Lower lobe of right lung (tissue), 2 donors: ENCODE measurements at places on chromosomes 7 and 10. TPM values are rescaled to one million over a fixed set of nuclear protein-coding genes. Genes with fewer than 3 reads are reported as not detected.

NXPH1 gene
- total RNA-seq = not detected

GRCh38 chr10:122445904-122446303, 8.5 kb upstream of the ARMS2 start:
- no peaks in the 10 kb centered on the region for H3K27me3 ChIP-seq
- H3K27ac ChIP-seq = no peak overlapping the region
- H3K4me1 ChIP-seq = peaks cover 6% of the 10 kb centered on the region

DNA sequence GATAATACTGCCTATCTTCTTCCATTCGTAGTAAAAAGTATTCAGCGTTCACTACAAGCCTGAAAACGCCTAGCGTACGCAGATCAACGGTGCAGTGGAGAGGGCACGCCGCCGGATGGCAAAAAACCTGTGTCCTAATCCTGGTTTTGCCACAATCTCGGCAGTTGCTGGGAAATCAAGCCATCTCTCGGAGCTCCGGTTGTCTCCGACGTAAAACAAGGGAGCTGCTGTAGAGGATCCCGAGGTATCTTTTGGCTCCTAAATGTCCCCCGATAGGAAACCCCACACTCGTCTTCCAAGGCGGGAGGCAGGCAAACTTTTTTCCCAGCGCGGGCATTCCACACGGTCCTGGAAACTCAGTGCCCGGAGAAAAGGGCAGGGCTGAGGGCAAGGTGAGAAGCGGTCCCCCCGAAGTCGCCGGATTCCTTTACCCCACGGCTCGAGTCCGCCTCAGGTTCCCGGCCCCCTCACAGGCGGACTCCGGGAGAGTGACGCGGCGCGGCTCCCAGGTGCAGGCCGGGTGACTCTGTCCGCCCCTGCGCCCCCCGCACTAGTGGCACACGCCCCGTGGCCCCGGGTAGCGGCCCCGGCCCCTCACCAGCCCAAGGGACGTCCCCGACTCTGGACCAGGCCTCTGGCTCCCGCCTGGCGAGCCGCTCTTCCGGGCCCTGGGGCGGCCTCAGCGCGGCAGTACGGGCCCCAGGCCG, 649 bp downstream of the IDE start:
- H3K27me3 ChIP-seq = no peaks in the 10 kb centered on the region
- DNase-seq = no peak

SPDYE6 gene
- not detected for total RNA-seq

DNA sequence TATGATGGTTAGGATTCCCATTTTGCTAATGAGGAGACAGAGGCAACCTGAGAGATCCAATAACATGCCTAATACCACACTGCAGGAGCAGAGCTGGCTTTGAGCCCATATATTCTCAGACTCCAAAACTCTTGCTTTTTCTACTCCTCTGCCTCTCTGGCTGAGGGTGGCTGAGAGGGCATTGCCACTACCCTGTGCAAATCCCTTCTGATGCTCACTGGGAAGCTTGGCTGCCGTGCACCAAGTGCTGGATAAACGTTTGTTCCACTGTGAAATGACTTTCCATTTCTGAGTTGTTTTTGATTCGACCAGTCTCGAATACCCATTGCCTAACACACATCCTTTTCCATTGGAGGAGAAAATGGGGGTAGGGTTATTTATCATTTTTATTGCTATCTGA, 123.1 kb upstream of the SORCS3 start:
- no peak for DNase-seq
- no peak overlapping the region for H3K4me3 ChIP-seq
- no peaks in the 10 kb centered on the region for H3K4me1 ChIP-seq
- no peak overlapping the region for H3K27ac ChIP-seq

- no peaks in the 10 kb centered on the region for H3K4me1 ChIP-seq
- H3K4me3 ChIP-seq = no peak overlapping the region
- no peak overlapping the region for H3K27ac ChIP-seq
- peak; percentile 27 for DNase-seq
- no peaks in the 10 kb centered on the region for H3K36me3 ChIP-seq
- no peaks in the 10 kb centered on the region for H3K27me3 ChIP-seq
Observed at GRCh38 chr7:157444011-157444842, 107.4 kb downstream of the DNAJB6 start.

GRCh38 chr7:84729284-84729683, 457.6 kb downstream of the SEMA3D start:
- H3K4me1 ChIP-seq = no peaks in the 10 kb centered on the region
- no peak overlapping the region for H3K27ac ChIP-seq
- no peak for DNase-seq
- no peaks in the 10 kb centered on the region for H3K36me3 ChIP-seq

TCAF2 gene
- total RNA-seq = 6.2 TPM

DNA sequence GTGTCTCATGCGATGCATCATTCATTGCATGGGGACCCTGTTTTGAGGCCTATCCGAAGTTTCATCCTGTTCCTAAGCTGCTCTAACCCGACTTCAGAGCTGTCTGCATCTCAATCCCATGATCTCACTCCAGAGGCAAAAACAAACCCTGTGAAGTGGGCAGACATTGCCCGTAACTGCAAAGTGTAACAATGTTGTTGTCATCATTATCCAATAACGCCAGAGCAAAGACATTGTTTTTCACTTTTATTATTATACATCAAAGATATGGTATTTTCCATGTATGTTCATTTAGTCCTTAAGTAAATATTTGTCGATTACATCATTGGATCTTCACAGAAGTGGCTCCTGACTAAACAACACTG, 246.7 kb downstream of the KLF6 start:
- peaks cover 8% of the 10 kb centered on the region for H3K4me1 ChIP-seq
- H3K27me3 ChIP-seq = no peaks in the 10 kb centered on the region
- no peak for DNase-seq

- DNase-seq = no peak
- H3K4me3 ChIP-seq = no peak overlapping the region
- no peaks in the 10 kb centered on the region for H3K27me3 ChIP-seq
- H3K36me3 ChIP-seq = no peaks in the 10 kb centered on the region
- no peak overlapping the region for H3K27ac ChIP-seq
Observed at GRCh38 chr10:85624511-85624910, 742.1 kb downstream of the GRID1 start.

GRCh38 chr10:51257511-51258248, 183.4 kb downstream of the PRKG1 start:
- H3K36me3 ChIP-seq = no peaks in the 10 kb centered on the region
- no peak overlapping the region for H3K27ac ChIP-seq
- H3K4me3 ChIP-seq = no peak overlapping the region
- H3K4me1 ChIP-seq = no peaks in the 10 kb centered on the region
- no peaks in the 10 kb centered on the region for H3K27me3 ChIP-seq
- no peak for DNase-seq

TFR2 gene
- 0.35 TPM for total RNA-seq

CYP3A7 gene
- 0.21 TPM for total RNA-seq

- H3K27ac ChIP-seq = peak overlapping the region; percentile 97
- no peaks in the 10 kb centered on the region for H3K36me3 ChIP-seq
- peak overlapping the region; percentile 93 for H3K4me3 ChIP-seq
- peaks cover 16% of the 10 kb centered on the region for H3K4me1 ChIP-seq
- peaks cover 10% of the 10 kb centered on the region for H3K27me3 ChIP-seq
Observed at GRCh38 chr10:75407713-75408508, 6.3 kb upstream of the ZNF503 start.

DNA sequence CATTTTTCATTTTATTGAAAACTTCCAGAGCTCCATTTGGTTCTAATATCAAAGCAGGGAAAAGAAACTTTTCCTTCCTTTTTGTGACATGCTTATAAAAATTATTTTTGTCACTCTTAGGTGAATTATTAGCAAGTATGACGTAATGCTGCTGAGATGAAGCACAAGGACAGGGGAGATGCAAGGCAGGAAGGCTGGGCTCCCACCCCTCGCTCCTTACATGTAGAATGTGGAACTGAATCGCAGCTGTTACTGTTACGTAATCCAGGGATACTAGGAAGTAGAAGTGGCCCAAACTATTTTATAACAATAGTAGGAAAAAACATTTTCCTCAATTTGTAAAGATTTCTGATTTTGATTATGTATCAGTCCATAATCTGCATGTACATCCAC, 17.1 kb upstream of the GTPBP4 start:
- H3K27me3 ChIP-seq = no peaks in the 10 kb centered on the region
- H3K4me1 ChIP-seq = peaks cover 42% of the 10 kb centered on the region
- DNase-seq = peak; percentile 69
- peak overlapping the region; percentile 7 for H3K4me3 ChIP-seq
- H3K27ac ChIP-seq = peak overlapping the region; percentile 74

DNA sequence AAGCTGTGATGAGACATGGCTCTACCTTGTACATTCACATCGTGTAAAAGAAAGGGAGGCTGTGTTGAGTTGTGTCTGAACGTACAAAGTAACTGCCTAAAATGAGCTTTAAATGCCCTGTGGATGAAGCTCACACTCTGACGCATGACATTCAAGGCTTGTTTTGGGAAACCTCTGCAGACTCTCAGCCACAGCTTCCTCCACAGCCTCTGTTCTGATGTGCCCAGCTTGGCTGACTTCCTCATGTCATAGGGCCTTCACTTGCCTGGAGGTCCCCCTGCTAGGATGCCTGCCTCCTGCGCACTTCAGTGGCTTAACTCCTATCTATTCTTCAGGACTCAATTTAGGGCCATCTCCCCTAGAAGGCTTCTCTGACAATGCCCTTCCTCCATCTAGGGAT, 230.0 kb upstream of the HABP2 start:
- no peaks in the 10 kb centered on the region for H3K36me3 ChIP-seq
- H3K27ac ChIP-seq = no peak overlapping the region

GRCh38 chr7:129950191-129950932, 2.4 kb downstream of the UBE2H start:
- H3K4me1 ChIP-seq = peaks cover 55% of the 10 kb centered on the region
- no peaks in the 10 kb centered on the region for H3K36me3 ChIP-seq
- peak overlapping the region; percentile 96 for H3K4me3 ChIP-seq

DNA sequence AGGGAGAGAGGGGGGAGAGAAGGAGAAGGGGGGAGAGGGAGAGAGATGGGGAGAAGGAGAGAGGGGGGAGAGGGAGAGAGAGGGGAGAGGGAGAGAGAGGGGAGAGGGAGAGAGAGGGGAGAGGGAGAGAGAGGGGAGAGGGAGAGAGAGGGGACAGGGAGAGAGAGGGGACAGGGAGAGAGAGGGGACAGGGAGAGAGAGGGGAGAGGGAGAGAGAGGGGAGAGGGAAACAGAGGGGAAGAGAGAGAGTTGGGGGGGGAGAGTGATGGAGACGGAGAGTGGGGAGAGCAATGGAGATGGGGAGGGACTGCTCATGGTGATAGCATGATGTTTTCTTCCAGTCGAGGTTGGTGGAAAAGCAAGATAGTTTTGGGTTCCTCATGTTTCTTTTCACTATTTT, 172.4 kb downstream of the DNAJB6 start:
- H3K27me3 ChIP-seq = peaks cover 4% of the 10 kb centered on the region
- H3K4me3 ChIP-seq = no peak overlapping the region
- no peak for DNase-seq
- H3K4me1 ChIP-seq = no peaks in the 10 kb centered on the region
- H3K36me3 ChIP-seq = no peaks in the 10 kb centered on the region

DNA sequence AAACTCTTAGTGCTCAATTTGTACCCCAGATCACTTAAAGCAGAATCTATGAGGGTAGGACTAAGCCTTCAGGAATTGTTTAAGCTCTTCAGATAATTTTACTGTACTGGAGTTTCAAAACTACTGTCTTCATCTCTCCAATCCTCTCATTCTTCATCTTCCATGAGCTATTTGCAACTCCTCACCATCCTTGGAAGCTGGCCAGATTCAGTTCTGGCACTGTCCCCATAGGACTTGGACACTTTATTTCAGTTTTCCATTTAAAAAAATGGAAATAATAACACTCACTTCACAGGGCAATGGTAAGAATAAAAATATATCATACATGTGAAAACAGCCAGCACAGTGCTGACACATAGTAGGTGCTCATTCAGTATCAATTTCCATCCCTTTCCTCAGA, 74.6 kb downstream of the PPP1R17 start:
- no peaks in the 10 kb centered on the region for H3K27me3 ChIP-seq
- H3K4me1 ChIP-seq = no peaks in the 10 kb centered on the region
- no peak overlapping the region for H3K4me3 ChIP-seq
- no peaks in the 10 kb centered on the region for H3K36me3 ChIP-seq

SPDYE16 gene
- 0.18 TPM for total RNA-seq

GRCh38 chr10:102280397-102281101, 35.2 kb downstream of the GBF1 start:
- DNase-seq = no peak
- peak overlapping the region; percentile 20 for H3K4me3 ChIP-seq
- no peaks in the 10 kb centered on the region for H3K27me3 ChIP-seq
- peaks cover 38% of the 10 kb centered on the region for H3K4me1 ChIP-seq
- peaks cover 15% of the 10 kb centered on the region for H3K36me3 ChIP-seq
- peak overlapping the region; percentile 39 for H3K27ac ChIP-seq

DNA2 gene
- 7.1 TPM for total RNA-seq

DNA sequence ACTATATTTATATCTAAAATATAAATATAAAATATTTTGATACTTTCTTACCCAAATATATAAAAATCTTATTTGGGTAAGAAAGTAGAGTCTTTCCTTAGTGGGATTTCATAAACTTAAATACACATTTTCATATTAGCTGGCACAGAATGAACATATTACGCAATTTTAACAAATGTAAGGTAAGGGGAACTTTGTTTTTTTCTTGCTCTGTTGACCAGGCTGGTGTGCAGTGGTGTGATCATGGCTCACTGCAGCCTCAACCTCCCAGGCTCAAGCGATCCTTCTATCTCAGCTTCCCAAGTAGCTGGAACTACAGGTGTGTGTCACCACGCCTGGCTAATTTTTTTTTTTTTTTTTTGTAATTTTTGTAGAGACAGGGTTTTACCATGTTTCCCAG, 18.3 kb downstream of the CYP26A1 start:
- no peak overlapping the region for H3K27ac ChIP-seq
- no peak for DNase-seq
- H3K27me3 ChIP-seq = no peaks in the 10 kb centered on the region
- no peaks in the 10 kb centered on the region for H3K36me3 ChIP-seq
- no peak overlapping the region for H3K4me3 ChIP-seq
- no peaks in the 10 kb centered on the region for H3K4me1 ChIP-seq

GRCh38 chr10:521261-522250, 167.9 kb downstream of the DIP2C start:
- H3K27ac ChIP-seq = no peak overlapping the region
- H3K4me1 ChIP-seq = no peaks in the 10 kb centered on the region
- no peaks in the 10 kb centered on the region for H3K27me3 ChIP-seq
- H3K36me3 ChIP-seq = peaks cover 4% of the 10 kb centered on the region
- H3K4me3 ChIP-seq = no peak overlapping the region
- DNase-seq = no peak

DNA sequence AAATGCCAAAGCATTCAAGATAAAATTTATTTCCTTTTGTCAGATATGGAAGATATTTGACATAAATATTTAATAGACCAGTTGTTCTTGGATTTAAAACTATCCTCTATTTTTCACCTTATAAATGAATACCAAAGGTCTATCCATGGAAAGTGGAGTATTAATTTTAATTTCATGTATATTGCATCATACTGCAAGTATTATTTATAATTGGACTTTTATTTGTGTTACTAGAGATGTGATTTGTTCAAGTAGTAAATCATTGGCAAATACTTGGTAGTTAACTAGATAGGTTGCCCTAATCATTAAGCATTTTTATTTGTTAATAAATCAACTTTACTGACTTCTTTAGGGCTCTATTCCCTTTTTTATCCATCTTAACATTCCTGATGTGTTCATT, 98.1 kb downstream of the CDC14C start:
- H3K36me3 ChIP-seq = no peaks in the 10 kb centered on the region
- DNase-seq = no peak
- no peaks in the 10 kb centered on the region for H3K4me1 ChIP-seq
- H3K27ac ChIP-seq = no peak overlapping the region
- H3K27me3 ChIP-seq = no peaks in the 10 kb centered on the region

- H3K4me1 ChIP-seq = no peaks in the 10 kb centered on the region
- H3K4me3 ChIP-seq = no peak overlapping the region
- no peaks in the 10 kb centered on the region for H3K27me3 ChIP-seq
- no peaks in the 10 kb centered on the region for H3K36me3 ChIP-seq
- no peak overlapping the region for H3K27ac ChIP-seq
- no peak for DNase-seq
Observed at GRCh38 chr7:137741443-137741842, 105.3 kb downstream of the DGKI start.

- H3K4me1 ChIP-seq = peaks cover 4% of the 10 kb centered on the region
- H3K4me3 ChIP-seq = peak overlapping the region; percentile 8
- no peaks in the 10 kb centered on the region for H3K27me3 ChIP-seq
Observed at GRCh38 chr7:159197066-159197975, 52.7 kb upstream of the VIPR2 start.

ZNF518A gene
- total RNA-seq = 23.3 TPM
